ENCODE measurements at places on chromosomes 5 and 9.

- DNase-seq = no peak
Measured at GRCh38 chr9:25913806-25914205, 235.6 kb upstream of the TUSC1 start.

DNA sequence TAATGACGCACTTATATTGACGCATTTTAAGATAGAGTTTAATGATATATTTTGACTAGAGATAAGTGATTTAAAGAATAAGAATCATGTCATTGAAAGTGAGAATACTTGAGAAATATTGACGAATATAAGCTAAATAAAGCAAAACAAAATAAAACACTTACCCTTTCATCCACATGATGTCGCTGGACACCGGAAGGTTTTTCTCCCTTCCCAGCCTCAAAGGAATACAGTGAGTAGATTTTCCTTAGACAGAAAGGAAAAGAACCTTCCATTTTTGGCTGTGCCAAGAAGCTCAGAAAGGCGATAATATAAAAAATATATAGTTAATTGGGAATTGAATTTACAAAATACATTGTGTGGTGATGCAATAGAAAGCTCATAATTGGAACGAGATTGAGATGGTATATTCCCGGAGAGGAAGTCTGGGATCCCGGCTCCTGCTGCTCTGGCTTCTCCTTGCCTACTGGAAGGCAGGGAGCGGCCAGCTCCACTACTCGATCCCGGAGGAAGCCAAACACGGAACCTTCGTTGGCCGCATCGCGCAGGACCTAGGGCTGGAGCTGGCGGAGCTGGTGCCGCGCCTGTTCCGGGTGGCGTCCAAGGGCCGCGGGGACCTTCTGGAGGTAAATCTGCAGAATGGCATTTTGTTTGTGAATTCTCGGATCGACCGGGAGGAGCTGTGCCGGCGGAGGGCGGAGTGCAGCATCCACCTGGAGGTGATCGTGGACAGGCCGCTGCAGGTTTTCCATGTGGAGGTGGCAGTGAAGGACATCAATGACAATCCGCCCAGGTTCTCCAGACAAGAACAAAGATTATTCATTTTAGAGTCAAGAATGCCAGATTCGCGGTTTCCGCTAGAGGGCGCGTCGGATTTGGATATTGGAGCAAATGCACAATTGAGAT is at the start of gene PCDHA5:
PCDHA5 (plus strand) TSS at position 239 of the 906 bp plus-strand sequence.
- peak; percentile 24 for DNase-seq

DNA sequence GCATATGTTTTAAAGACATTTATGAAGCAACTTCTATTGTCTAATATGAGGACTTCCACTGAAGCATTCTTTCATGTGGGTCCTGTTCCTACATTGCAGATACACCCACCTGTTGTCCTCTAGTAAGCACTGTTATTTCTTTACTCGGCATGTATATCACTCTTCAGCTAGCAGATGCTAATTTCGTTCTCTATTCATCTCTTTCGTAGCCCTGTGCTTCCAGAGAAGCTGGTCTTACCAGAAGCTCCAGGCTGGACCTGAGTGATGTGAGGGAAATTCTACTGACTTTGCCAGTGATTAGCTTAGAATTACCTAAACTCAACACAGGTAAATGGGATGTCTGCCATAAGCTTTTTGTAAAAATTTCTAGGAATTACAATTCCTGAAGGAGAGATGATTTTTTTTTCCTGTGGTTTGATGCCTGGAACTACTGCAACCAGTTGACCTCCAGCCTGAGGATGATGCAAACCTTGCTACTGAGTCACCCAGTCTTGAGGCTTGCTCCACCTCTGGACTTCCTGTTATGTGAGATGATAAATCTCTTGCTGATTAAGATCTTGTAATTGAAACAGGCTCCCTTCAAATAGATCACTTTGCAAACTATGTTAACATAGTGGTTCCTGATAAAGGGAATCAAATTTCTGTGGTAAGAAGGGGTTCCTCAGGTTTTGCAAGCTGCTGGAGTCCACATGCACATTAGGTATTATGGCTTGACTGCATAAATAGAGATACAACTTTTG is 52.2 kb upstream of the SPINK5 start:
- DNase-seq = peak; percentile 87

- no peak for DNase-seq
Measured at GRCh38 chr5:43119771-43120170, 943 bp upstream of the ZNF131 start.

DNA sequence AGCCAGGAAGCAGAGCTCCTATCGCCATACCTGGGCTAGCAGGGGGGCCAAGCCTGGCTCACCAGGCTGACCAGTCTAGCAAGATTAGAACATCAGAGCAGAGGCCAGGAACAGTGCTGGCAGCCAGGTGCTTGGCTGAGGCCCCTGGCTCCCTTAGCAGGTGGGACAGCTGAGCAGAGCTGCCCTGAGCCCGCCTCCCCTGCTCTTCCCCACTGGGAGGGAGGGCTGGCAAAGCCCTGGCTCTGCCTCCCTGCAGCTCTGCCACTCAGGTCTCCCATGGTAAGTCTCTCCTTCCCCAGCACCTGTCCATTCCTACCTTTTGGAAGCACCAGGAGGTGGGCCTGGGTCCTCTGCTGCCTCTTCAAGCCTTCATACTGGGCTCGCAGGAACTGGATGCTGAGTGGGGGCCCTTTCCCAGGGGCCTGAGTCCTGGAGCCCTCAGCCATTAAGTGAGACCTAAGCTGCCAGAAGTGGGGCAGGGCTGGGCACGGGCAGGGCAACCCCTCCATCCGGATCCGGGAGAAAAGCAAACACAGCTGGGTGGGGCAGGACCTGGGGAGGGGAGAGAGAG is 803 bp downstream of the C9orf152 start:
- DNase-seq = no peak

GRCh38 chr5:78889369-78890140 is 95.6 kb downstream of the ARSB start:
- peak; percentile 87 for DNase-seq

- DNase-seq = peak; percentile 15
Measured at GRCh38 chr9:101119206-101119819, 90.8 kb downstream of the PLPPR1 start.
